ENCODE measurements at places on chromosomes 5 and 9. TPM values are rescaled to one million over a fixed set of nuclear protein-coding genes. Genes with fewer than 3 reads are reported as not detected.

- H3K4me3 ChIP-seq, result no peak overlapping the region
- H3K36me3 ChIP-seq, result no peaks in the 10 kb centered on the region
- no peaks in the 10 kb centered on the region for H3K27me3 ChIP-seq
- DNase-seq, result no peak
- no peak overlapping the region for H3K27ac ChIP-seq
- no peaks in the 10 kb centered on the region for H3K4me1 ChIP-seq
Observed at GRCh38 chr5:67058998-67059743, 137.4 kb downstream of the CD180 start.

DNA sequence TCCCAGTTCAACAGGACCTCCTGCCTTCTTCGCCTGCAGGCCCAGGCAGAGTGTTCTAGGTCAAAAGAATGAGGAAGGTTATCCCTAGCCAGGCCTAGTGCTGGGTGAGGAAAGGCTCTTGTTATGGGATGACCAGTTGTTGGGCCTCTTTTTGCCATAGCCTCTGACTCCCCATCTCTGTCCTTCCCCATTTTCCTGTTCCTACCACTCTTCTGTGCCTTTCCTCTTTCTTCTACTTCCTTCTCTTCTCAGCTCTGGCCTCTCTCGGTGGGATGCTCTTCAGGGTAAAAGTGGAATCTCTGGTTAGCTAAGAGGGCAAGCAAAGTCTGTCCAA, 1.2 kb upstream of the PCDH1 start:
- peaks cover 25% of the 10 kb centered on the region for H3K27me3 ChIP-seq
- peaks cover 23% of the 10 kb centered on the region for H3K4me1 ChIP-seq
- no peak for DNase-seq
- no peak overlapping the region for H3K27ac ChIP-seq
- no peaks in the 10 kb centered on the region for H3K36me3 ChIP-seq

DNA sequence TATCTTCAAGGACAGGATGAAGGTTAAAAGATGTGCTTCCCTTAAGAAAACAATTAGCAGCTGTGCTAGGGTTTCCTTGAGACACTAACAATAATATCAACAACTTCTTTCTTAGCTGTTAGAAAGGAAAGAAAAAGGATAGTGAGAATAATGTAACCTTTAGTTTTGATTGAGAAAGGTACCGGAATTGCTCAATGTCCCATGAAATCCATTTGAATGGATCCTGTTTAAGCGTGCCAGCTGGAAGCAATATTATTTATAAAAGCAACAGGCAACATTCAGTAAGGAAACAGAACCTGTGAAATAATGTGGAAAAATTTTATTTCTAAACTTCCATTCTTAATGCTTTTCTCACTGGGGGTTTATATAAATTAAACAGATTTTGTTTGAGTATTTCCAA, 120.9 kb downstream of the CCDC192 start:
- H3K4me3 ChIP-seq, result no peak overlapping the region
- no peaks in the 10 kb centered on the region for H3K36me3 ChIP-seq
- no peak overlapping the region for H3K27ac ChIP-seq
- no peak for DNase-seq
- H3K27me3 ChIP-seq, result no peaks in the 10 kb centered on the region

DNA sequence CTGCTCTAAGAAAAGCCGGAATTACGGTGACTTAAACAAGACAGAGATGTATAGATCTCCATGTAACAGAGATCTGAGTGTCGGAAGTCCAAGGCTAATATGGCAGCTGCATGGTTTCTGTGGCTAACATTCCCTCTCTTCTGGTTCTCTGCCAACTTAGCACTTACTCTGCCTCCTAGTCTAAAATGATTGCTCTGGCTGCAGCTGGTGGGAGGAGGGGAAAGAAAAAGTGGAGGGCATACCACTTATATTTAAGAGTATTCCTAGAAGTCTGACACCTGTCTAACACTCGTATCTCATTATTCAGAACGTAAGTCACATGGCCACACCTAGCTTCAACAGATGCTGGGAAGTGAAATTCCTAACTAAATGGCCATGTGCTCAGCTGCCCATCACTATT, 551.5 kb upstream of the TLE4 start:
- no peaks in the 10 kb centered on the region for H3K4me1 ChIP-seq
- H3K36me3 ChIP-seq, result no peaks in the 10 kb centered on the region

NCS1 gene
- total RNA-seq, result 54.2 TPM

DNA sequence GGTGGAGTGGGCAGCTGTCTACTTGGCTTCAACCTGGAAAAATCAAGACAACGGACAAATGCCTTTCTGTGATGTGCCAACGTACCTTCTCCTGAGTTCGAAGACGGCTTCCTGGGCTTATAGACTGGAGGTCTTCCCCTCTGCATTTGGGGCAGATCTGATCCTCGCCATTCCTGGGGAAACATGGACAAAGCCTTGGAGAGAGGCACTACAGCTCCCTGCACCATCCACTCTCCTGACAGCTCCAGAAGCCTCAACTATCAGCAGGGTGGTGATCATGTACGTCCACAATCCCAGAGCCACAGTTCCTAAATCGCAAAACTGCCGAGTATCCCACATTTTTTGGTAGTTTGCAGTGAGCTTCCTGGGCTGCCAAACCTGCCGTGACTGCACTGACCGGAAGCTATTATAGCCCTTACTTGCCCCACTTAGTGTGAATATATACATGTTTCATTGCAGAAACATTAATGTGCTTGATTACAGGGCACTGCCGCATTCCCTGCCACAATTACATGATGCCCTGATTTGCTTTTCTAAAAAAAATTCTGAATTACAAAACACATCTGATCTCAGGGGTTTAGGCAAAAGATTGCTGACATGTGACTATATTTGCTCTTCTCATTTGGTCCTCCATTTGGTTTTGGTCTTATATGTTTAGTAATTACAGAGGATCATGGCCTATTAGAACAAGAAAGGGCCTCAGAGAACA, 2.8 kb downstream of the TRAF1 start:
- no peaks in the 10 kb centered on the region for H3K27me3 ChIP-seq
- no peak overlapping the region for H3K27ac ChIP-seq
- no peak for DNase-seq
- no peaks in the 10 kb centered on the region for H3K4me1 ChIP-seq
